ENCODE measurements at places on chromosomes 1 and 21.

- DNase-seq: no peak
Measured at GRCh38 chr1:232578651-232579195, 51.2 kb downstream of the SIPA1L2 start.

DNA sequence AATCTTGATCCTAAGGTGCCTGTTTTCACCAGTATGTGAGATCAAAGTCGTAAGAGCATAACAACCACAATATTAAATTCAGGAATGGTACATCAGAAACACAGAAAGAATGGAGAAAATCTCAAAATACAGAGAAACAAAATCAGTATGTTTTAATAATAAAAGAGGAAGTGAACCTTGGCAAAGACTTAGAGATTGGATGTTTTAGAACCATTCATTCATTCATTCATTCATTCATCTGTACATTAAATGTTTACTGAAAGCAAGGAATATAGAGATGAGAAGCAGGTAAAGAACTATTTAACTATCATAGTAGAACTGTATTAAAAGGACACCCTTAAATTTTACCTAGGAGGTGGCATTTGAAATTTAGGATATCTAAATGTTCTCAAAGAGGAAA is 55.7 kb downstream of the EDEM3 start:
- no peak for DNase-seq

DNA sequence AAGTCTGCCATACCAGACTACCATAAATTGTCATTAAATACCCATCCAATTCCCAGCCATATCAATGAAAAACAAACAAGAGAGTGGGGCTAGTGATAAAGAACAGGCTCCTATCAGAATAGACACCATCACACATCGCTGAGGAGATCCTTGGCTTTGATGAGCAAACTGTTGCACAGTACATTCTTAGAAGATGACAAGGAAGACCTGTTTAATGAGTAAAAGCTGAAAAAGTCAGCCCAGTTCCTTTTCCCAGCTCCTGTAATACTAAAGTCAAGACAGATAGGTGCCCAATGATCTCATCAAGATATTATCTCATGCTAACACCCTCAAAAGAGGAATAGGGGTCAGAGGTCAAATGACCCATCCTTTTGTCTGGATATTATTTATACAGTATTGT is 164.5 kb upstream of the COA6 start:
- no peak for DNase-seq

GRCh38 chr1:19664453-19665185 is at the start of gene HTR6:
Gene HTR6, plus strand, starts transcription at chr1:19664875. Its CDS starts 879 bp downstream, at chr1:19665754.
- DNase-seq: no peak

GRCh38 chr1:147787765-147788164 is 27.4 kb upstream of the GJA5 start:
- DNase-seq: no peak

DNA sequence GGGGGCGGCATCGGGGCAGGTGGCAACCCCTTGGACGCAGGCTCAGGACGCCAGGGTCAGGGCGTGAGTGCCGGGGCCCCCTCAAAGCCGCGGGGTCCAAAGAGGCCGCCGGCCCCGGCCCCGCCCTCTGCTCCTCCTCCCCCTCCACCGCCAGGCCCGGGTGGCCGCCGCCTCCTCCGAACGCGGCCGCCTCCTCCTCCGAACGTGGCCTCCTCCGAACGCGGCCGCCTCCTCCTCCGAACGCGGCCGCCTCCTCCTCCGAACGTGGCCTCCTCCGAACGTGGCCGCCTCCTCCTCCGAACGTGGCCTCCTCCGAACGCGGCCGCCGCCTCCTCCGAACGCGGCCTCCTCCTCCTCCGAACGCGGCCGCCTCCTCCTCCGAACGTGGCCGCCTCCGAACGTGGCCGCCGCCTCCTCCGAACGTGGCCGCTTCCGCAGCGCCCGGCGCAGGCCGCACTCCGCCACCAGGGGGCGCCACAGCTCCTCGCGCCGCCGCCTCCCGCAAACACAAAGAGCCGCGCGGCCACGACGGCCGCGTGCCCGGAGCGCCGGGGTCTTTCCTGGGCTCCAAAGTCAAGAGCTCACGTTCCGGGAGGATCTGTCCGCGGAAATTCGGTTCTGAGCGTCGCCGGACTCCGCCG is 19.3 kb upstream of the SAMD11 start:
- DNase-seq: peak; percentile 93

Measured in ecto neural progenitor cell (in vitro differentiated cells).